Fibroblast of lung (primary cell): ENCODE measurements at places on chromosomes 7 and 10. TPM values are rescaled to one million over a fixed set of nuclear protein-coding genes. Genes with fewer than 3 reads are reported as not detected.

The SORCS1 gene
- total RNA-seq, result under 0.01 TPM in 1 of 2 replicates, not detected in the other

The DNA2 gene
- total RNA-seq, result 5.6 and 6.4 TPM in 2 replicates

The TAF5 gene
- 3.0 and 4.1 TPM in 2 replicates for total RNA-seq

The PRLHR gene
- not detected in 2 replicates for total RNA-seq

The FXYD4 gene
- not detected in 2 replicates for total RNA-seq

The KNDC1 gene
- 0.26 and 0.50 TPM in 2 replicates for total RNA-seq

The FAM107B gene
- total RNA-seq, result 18.0 and 36.0 TPM in 2 replicates

The TMEM106B gene
- 41.6 and 51.9 TPM in 2 replicates for total RNA-seq

The TMEM236 gene
- under 0.01 and 0.17 TPM in 2 replicates for total RNA-seq

The ZNF503 gene
- 7.1 and 8.2 TPM in 2 replicates for total RNA-seq

The CACUL1 gene
- 21.3 and 25.3 TPM in 2 replicates for total RNA-seq

The TSPAN12 gene
- 1.5 and 1.7 TPM in 2 replicates for total RNA-seq

The AKR1C4 gene
- total RNA-seq, result not detected in 2 replicates
